ENCODE measurements at places on chromosomes 2 and 18.

DNA sequence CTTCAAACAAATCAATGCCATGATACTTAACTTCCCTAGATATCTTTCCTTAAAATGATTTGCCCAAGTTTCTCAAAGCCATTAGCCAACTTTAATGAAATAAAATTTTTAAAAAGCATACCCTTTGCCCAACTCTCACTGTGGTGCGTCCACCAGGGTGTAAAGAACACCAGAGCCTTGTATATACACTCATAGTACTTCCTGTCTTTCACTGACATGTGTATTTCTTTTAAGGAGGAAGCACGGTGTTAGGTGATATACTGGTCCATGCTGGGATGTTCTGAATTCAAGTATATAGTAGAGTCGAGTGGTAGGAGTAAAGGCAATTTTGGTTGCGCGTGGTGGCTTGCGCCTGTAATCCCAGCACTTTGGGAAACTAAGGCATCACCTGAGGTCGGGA is 22.7 kb downstream of the AAK1 start:
- no peak for DNase-seq

GRCh38 chr2:127523269-127523939 is 2.9 kb downstream of the IWS1 start:
- DNase-seq: no peak

DNA sequence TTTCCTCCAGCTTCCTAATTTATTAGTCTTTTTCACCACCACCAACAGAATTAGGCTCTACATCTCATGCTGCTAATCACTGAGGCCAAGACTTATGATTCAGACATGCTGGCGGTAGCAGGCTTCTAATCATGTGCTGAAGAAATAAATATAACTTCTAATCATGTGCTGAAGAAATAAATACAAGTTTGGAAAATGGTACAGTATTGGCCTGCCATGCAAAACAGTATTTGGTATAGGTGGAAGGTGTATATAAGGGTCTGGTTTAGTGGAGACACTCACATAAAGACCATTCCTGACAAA is 240.7 kb downstream of the TGIF1 start:
- DNase-seq: no peak

- DNase-seq: no peak
Observed at GRCh38 chr18:770583-770961, 41.5 kb downstream of the YES1 start.

DNA sequence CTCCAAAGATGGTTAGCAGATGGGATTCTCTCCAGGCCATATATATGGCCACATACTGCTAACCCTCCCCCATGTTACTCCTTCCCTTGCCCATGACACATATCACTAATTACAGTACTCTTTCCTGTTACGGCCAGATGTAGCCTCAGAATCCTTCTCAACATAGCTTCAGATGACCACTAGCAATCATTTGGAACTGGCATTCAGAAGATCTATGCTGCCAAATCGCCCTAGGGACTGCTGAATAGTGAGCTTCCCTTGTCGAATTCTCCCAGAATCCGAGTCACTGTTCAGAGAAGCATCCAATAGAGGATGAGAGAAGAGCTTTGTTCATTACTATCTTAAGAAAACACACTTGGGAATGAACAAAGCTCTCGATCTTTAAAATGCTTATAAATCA is 121.2 kb upstream of the TANK start:
- DNase-seq: no peak

- DNase-seq: no peak
Observed at GRCh38 chr2:228611171-228611570, 429.7 kb upstream of the SPHKAP start.

DNA sequence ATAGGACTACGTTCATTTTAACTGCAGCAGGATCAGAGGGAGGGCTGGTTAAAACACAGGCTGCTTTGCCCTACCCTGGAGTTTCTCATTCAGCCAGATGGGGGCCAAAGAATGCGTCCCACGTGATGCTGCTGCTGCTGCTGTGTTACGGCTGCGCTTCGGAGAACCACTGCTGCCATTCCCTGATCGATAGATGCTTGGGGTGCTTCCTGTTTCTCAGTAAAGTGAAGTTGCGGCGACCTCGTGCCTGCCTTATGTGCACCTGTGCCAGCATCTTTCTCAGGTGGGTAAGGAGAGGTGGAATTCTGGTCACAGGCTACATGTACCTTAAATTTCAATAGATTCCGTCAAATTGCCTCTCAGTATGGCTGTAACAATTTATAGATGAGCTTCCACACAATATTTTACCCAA is 24.7 kb upstream of the TOGARAM2 start:
- DNase-seq: no peak

- no peak for DNase-seq
Observed at GRCh38 chr2:207221731-207222130, 56.0 kb upstream of the KLF7 start.

DNA sequence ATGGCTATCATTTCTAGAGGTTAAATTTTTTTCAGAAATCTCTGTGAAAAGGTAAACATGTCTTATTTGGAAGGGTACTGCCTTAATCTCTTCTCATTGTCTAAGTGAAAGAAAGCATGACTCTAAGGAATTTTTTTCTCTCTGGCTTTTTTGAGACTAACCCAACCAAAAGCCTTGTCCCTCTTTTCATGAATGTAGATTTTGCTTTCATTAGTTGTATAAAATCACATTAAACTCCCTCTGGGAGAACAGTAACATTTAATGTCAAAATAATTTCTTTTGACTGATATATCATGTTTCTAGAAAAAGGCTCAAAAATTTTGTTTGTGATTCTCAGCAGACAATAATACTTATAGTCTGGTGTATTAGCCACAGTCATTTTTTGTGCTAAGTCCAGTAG is 168.4 kb upstream of the SPOPL start:
- no peak for DNase-seq

All from NCI-H748 treated with DMSO at 0.1 percent for 48 hours (cell line).